ENCODE measurements at places on chromosomes 7 and 10.

- no peak for DNase-seq
Observed at GRCh38 chr7:117153016-117153545, 169.8 kb downstream of the WNT2 start.

- no peak for DNase-seq
Observed at GRCh38 chr10:20034732-20035131, 218.5 kb downstream of the PLXDC2 start.

- DNase-seq, result no peak
Observed at GRCh38 chr7:30634193-30634626, 39.5 kb downstream of the GARS1 start.

DNA sequence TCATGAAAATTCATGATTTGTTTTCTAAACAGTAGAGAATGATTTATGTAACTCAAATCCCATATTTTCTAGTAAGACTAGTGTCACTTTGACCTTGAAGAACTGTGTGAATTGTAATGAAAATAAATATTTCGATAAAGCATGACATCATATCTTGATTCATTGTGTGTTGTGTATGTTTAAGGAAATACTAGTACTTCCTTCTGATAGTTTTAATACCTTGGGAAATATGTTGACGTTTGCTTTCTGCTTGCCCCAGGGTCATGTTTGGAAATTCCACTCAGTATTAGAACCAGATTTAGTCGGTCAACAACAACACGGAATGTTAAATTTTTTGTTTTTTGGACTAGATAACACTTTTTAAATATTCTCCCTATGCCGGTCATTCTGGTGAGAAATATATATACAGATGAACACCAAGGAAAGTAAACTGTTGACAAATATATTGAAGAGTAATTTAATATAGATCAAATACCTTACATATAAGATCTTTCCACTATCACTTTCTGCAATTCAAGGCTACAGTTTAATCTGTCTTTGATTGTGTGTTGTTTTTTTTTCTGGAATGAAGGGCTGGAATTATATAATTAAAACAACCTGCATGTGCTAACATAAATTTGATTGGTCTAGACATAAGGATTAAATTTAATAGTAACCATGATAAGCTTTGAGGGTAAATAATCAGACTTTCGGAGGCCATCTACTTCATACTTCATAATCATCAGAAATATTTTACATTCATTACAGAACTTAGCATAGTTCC lies 126.2 kb downstream of the MDFIC start:
- no peak for DNase-seq

DNA sequence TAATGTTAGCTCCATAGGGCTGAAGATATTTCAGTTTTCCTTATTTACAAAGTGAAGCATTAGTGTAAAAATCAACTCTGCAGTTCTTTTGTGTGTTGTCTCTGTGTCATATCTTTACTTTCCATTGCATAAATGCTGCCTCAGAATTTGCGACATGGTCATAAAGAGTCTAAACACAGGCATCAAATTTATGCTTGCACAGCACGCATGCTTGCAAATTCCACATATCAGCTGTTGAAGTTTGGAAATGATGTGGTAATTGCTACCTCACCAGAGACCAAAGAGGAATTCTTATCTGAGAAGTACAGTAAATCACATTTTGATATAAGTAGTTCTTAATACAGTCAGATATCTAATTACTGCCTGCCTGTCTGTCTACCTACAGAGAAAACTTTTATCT lies 348.2 kb upstream of the GRM3 start:
- no peak for DNase-seq

DNA sequence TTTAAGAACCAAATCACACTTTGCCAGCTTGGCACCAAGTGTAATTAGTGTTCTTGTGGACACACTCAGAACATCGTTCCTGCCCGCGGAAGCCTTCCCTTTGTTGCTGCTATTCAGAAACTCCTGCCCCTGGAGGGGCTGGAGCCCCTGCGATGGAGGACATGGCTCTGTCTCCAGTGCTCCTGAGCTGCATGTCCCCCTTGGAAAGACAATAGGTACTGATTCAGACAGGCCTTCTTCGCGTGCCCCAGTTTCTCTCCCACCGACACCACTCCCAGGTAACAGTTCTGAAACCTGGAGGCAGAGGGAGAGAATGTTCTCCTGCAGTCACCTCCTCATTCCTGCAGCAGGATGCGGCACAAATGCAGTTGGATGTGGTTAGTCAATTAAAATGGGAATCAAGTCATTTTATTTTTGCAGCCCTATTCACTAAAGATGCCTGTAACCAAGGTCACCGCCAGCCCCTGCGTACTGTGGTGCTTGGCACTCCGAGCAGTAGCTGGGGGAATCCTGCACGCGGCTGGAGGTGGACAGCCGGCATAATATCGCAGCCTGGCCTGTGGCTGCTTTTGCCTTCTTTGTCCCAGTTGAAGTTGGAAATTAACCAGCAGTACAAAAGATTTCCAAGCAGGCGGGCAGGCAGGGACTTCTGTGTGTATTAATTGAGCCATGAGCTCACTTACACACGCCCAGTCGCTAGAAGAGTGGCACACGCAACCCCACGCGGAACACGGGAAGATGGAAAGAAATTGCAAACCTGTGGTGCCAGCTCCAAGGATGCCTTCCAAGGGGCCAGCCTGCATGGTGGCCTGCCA lies 205.7 kb downstream of the EBF3 start:
- DNase-seq, result no peak

- DNase-seq, result no peak
Observed at GRCh38 chr7:38321050-38321449, 47.6 kb upstream of the TARP start.

DNA sequence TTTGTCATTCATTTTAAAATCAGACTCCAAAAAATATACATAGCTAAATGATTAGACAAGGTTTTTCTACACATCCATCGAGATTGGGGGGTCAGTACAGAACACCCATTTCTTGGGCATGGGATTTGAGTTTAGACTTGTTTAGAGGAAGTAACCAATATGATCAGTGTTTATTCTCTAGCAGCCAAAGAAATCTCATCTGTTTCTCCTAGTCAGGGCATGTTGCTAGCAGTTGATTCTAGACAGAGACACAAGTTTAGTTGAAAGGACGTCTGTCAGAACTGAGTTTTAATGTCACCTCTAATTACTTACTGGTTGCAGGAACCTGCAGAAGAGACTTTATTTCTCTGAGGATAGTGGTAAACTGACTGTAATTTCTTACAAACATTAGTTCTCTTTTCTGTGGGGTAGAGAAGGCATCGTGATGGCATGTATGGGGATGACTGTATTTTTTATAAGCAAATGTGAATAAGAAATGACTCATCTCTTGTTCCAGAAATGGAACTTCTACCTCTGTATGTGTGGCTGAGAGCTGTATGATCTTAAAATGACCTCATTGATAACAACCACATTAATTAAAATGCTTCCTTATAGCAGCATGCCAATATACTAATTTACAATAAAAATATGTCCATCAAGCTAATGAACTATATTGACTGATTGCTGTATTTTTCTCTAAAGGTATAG lies 30.6 kb upstream of the RHOBTB1 start:
- DNase-seq, result no peak

GRCh38 chr10:96411716-96412320 lies 53.0 kb upstream of the OPALIN start:
- DNase-seq, result no peak

DNA sequence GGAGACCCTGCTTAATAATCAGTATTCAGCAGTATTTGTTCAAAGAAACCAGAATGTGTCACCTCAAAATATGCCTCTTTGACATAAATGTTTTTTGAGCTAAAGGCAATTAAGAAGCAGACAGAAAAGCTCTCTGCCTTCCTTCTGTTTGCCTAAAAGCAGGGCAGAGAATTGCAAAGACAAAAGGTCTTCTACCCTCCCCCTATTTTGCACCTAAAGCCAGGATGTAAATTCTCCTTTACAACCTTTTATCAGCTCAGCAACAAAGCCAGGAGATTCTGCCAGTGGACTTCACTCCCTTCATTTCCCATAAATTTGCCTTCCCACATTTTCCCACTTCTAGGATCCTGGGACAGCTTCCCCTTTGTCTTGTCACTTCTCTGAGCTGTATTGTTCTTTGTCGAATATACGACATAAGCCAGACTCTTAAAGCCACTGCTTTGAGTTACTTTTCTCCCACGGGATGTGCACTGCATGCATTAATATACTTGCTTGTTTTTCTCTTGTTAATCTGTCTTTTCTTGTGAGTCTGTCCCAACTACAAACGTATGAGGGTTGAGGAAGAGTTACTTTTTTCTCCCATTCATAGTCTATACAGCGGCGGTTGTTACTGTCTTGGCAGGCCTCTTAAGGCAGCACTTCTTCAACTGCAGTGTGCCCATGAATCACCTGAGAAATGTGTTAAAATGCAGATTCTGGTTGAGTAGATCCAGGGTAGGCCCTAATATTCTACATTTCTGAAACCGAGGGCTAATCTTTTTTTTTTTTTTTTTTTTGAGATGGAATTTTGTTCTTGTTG lies 48.2 kb downstream of the ST8SIA6 start:
- no peak for DNase-seq

DNA sequence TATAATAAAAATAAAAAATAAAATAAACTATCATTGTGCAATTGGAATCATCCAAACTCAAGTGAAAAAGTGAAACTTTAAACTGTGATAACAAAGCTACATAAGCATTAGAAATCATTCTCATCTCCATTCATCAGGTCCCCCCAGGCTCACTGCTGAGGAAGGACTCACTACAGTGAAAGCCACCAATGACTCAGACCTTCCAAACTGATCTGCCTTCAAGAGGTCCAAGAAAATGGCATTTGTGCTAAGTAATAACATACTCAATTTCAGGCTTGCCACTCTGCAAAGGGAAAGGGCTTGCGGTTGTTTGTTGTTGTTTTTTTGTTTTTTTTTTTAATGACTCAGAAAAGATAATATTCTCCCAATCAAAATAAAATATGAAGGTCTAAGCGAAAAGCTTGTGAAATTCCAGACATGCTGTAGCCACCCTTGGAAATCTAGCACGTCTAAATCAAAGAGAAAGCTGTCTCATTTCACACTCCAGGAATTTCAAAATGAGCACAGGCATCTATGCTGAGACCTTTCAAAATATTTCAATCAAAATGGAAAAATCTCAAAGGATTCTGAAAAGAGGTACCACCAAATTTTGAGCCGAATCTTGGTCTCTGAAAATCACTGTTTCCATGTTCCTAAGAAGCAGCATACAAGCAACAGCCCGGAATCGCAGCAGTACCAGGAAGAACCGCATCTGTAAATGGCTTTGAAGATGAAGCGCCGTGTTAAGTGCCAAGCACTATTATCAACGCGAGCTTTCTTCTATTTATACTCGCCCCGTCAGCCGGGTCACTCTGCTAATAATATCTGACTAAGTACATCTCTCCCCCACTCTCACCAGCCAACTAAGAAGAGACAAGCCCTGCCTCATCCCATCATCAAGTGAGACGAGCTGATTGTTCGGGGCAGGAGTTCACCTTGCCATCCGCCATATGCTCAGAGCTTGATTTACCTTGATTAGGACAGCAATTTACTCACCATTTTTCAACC lies 13.5 kb downstream of the SFMBT2 start:
- DNase-seq, result no peak

DNA sequence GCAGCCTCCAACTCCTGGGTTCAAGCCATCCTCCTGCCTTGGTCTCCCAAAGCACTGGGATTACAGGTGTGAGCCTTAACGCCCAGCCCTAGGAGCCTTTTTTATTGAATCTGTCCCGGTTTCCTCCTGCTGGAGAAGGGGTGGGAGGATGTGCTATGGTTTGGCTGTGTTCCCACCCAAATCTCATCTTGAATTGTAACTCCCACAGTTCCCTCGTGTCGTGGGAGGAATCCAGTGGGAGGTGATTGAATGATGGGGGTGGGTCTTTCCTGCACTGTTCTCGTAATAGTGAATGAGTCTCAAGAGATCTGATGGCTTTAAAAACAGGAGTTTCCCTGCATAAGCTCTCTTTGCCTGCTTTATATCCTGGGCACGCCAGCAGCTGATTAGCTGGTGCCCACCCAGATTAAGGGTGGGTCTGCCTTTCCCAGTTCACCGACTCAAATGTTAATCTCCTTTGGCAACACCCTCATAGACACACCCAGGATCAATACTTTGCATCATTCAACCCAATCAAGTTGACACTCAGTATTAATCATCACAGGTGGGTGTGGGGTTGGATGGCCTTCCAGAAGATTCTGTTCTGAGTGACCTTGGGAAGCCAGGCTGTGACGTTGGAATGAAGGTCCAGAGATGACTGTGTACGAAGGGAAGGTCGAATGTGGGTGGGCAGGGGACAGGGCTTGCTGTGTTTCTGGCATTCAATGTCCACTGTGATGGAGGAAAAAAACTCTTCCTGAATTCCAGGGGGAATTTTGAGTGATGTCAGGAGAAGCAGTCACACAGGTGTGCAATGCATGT lies 33.8 kb upstream of the CUX1 start:
- no peak for DNase-seq

DNA sequence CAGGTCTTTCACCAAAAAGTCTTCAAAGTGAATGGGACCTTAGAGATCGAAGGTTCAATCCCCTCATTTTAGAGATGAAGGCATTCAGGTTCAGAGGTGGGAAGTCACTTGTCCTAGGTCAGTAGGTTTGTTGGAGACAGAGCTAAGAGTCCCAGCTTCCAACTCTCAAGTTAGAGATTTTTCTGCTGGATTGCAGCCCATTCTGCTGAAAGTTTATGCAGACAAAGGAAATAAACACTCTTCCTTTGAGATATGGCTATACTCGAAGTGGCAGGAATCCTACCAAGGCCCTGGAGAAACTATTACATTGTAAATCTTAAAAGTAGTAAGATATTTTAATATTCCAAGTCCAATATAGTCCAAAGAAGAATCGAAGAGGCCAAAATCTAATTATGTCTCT lies 64.4 kb downstream of the LYZL1 start:
- no peak for DNase-seq

- DNase-seq, result no peak
Observed at GRCh38 chr10:80771902-80772555, 234.3 kb downstream of the SH2D4B start.

DNA sequence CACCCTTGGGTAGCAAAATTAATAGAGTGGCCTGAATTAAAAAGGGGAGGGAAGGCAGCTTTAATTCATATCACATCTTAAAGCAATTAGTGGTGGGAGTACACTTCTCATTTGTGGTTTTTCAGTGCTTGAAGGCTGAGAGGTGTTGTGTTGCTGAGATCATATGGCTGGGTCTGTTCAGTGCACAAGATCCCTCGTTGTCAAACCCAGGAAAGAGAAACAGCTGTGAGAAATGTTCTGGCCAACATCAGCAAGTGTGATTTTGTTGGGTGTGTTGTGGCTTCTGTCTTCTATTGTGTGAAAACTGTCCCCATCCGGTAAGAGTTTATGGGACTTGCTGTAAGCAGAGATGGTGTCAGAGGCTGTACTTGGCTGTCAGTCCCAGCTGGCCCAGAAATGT lies 197.9 kb upstream of the BMPER start:
- DNase-seq, result no peak

DNA sequence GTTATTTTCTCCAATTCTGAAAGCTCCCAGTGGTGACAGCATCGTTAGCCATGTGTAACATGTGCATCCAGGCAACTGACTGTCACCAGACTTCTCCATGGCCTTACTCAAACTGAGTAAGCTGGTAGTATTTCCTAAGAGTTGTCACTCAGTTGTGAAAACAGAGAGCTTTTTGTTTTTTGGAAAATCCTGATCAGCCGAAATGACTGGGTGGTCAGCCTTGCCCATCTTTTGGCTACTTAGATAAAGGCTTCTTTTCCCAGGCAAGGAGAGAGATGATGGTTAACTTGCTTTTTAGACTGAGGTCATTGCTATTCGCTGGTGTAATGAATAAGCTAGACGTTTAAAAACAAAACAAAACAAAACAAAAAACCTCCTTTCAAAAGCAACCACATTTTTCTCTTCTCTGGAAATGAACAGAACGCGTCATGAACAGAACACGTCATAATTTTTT lies 159.5 kb upstream of the KLF14 start:
- no peak for DNase-seq
